ENCODE measurements at places on chromosomes 1 and 21.

DNA sequence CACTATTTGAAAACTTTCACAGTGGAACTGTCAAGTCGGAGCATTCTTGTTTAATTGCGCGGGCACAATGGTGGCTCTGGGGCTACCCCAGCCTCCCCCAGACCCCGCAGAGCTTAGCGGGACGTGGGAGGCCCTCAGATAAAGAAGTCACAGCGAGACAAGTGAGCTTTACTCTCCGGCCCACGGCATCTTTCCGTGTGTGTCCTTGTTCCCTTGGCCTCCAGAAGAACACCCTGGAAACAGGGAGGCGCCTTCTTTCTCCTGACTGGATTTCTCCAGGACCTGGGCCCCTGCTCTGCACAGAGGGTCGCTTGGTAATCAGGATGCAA is 382.8 kb downstream of the RRAGC start:
- DNase-seq: no peak

DNA sequence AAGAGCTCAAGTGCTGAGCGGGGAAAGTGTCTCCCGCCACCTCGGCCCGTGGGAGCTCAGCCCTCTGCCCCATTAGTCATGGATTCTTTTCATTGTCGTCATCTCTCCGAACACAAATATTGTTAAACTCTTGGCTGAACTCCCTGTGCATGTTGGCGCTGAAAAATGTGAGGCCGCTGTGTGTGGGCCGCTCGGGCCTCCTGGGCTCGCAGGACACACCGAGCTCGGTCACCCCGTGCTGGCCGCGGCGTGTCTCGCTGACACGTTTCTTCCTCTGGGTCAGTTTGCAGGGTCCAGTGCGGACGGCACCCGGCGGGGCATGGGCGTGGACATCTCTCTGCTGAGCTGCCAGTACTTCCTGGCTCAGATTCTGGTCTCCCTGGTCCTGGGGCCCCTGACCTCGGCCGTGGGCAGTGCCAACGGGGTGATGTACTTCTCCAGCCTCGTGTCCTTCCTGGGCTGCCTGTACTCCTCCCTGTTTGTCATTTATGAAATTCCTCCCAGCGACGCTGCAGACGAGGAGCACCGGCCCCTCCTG is 25.6 kb downstream of the SLC45A1 start:
- no peak for DNase-seq

- DNase-seq: no peak
These were observed 394.4 kb upstream of the VAMP3 start for GRCh38 chr1:7376676-7377075.

DNA sequence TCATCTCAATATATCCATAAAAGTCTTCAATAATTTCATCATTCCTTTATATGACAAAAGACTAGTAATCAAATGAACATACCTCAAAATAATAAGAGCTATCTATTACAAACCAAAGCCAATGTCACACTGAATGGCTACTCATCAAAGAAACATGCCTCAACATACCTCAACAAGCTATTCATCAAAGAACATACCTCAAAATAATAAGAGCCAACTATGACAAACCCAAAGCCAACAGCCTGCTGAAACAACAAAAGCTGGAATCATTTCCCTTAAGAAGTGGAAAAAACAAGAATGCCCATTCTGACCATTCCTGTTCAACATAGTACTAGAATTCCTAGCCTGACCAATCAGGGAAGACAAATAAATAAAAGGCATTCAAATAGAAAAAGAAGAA is 1373.7 kb downstream of the BRINP3 start:
- DNase-seq: no peak

GRCh38 chr1:153647346-153647714 is 11.2 kb upstream of the SNAPIN start:
- no peak for DNase-seq

DNA sequence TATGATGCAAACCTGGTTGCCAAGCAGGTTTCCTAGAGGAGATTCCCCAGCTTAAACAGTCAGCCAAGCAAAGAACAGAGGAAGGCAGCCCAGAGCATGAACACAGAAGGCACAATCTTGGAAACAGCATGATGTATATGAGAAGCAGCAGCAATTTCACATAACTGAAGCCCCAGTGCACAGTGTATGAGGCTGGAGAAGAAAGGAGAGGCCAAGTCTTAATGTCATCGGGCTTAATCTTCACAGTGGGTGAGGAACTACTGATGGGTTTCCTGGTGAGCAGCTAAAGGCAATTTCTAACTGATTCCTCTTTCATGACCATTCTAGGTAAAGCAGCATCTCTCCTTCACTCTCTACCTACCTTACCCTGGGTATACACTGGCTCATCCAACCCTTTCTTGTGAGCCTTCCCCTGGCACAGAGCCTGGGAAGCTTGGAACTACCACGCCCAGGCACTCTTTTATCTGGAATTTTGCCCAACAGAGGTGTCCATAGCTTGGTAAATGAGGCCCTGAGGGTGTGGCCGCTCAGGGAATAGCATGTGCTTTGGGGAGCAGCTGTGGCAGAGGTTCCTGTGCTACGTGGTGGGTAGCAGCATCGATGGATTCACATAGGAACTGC is 22.0 kb downstream of the FYB2 start:
- no peak for DNase-seq

DNA sequence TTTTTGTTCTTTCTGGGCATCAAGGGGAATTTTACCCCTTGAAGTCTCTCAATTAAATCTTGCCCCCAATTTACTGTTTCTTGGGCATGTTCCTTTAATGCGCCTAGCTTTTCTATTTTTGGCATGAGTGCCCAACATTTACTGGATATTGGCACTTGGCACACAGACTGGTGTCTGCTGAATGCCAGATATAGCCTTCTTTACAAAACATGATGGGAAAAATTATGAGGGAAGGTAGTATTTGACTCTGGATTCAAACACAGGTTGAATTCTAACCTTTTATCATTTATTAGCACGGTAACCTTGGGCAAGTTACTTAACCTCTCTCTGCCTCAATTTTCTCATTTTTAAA is 88.3 kb upstream of the GPR52 start:
- DNase-seq: no peak

- no peak for DNase-seq
These were observed 3.4 kb downstream of the FOXO6 start for GRCh38 chr1:41364442-41365319.

GRCh38 chr1:206566999-206567398 is 45.3 kb downstream of the EIF2D start:
- DNase-seq: no peak

DNA sequence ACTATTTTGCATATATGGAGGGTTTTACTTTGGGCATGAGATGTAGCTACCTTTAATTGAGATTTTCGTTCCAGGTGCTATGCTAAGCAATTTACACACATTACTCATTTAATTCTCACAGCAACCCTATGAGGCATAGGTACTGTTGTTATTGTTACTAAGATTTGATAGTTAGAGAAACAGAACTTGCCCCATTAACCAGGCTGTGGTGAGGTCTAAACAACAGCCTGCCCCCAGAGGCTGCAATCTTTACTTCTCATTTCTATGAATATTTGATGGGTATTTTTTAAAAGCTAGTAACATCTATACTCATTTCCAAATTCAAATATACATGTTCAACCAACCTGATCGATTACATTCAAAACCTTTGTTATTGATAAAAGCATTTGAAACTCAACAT is 155.6 kb downstream of the GALNT2 start:
- DNase-seq: no peak

DNA sequence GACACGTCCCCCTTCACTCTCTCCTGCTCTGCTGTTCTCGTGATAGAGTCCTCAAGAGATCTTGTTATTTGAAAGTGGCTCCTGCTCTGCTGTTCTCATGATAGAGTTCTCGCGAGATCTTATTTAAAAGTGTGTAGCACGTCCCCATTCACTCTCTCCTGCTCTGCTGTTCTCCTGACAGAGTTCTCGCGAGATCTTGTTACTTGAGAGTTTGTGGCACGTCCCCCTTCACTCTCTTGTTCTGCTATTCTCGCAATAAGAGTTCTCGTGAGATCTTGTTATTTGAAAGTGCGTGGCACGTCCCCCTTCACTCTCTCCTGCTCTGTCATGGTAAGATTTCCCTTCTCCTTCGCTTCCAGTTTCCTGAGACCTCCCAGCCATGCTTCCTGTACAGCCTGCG is 47.9 kb downstream of the SMYD3 start:
- no peak for DNase-seq

- DNase-seq: no peak
These were observed 19.7 kb upstream of the DIPK1A start for GRCh38 chr1:92980732-92981647.

All from activated CD4-positive, alpha-beta T cell treated with anti-CD3 and anti-CD28 coated beads for 24 hours (primary cell).